ENCODE measurements at places on chromosomes 2 and 18. TPM values are rescaled to one million over a fixed set of nuclear protein-coding genes. Genes with fewer than 3 reads are reported as not detected.

DNA sequence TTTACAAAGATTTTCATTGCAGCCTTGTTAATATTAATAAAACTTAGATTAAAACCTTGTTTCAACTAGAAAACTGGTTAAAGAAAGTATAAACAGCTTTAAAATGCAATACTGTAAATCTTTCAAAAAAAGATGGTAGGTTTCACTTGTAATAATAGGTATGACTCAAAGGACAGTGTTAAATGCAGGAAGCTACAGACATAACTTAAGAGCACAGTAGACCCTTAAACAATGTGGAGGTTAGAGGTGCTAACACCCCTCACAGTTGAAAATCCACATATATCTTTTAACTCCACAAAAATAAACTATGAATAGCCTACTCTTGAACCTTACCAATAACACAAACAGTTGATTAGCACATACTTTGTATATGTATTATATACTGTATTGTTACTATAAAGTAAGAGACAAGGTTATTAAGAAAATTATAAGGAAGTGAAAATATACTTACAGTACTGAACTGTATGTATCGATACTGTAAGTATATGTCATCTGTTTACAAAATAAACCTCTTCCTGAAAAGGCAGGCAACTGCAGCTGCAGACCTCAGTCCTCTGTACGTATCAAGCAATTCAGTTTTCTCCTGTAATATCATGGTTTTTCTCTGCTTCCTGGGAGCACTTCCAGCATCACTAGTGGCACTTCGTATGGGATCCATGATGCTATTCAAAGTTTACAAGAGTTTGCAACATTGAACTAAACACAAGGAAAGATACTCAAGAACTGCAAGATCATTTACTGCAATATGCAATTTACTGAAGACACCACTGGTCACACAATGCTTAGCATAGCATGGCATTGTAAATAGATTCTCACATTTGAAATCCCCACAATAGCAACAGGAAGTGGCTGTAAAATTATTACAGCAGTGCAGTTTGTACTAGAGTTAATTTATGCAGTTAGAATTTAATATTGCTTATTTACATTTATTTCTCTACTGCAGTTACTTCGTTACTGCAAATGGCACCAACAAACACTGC, 610.5 kb upstream of the LRRTM4 start:
- H3K4me1 ChIP-seq, result no peaks in the 10 kb centered on the region
- no peaks in the 10 kb centered on the region for H3K27me3 ChIP-seq
- H3K36me3 ChIP-seq, result no peaks in the 10 kb centered on the region
- no peak overlapping the region for H3K4me3 ChIP-seq

DNA sequence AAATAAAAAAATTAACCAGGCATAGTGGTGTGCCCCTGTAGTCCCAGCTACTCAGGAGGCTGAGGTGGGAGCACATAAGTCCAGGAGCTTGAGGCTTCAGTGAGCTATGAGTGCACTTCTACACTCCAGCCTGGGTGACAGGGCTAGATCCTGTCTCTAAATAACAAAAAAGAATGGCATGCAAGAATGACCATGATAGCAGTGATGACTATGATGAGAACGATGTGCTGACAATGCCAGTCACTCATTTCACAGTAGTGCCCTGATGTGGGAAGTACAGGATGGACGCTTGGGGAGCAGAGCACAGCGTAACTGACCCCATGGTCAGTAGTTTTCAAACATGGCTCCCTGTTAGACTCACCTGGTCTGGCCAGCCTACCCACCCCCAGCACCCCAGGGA, 139.1 kb downstream of the VAPA start:
- DNase-seq, result no peak
- H3K27ac ChIP-seq, result no peak overlapping the region
- no peaks in the 10 kb centered on the region for H3K4me1 ChIP-seq
- H3K4me3 ChIP-seq, result no peak overlapping the region

- no peaks in the 10 kb centered on the region for H3K36me3 ChIP-seq
- H3K4me1 ChIP-seq, result no peaks in the 10 kb centered on the region
- no peaks in the 10 kb centered on the region for H3K27me3 ChIP-seq
- H3K27ac ChIP-seq, result no peak overlapping the region
Measured at GRCh38 chr2:222087998-222088397, 210.8 kb downstream of the PAX3 start.

GRCh38 chr2:29114586-29114945, 649 bp upstream of the CLIP4 start:
- peaks cover 4% of the 10 kb centered on the region for H3K27me3 ChIP-seq
- H3K4me3 ChIP-seq, result peak overlapping the region; percentile 78
- peaks cover 52% of the 10 kb centered on the region for H3K4me1 ChIP-seq
- H3K36me3 ChIP-seq, result peaks cover 11% of the 10 kb centered on the region
- peak overlapping the region; percentile 89 for H3K27ac ChIP-seq

DNA sequence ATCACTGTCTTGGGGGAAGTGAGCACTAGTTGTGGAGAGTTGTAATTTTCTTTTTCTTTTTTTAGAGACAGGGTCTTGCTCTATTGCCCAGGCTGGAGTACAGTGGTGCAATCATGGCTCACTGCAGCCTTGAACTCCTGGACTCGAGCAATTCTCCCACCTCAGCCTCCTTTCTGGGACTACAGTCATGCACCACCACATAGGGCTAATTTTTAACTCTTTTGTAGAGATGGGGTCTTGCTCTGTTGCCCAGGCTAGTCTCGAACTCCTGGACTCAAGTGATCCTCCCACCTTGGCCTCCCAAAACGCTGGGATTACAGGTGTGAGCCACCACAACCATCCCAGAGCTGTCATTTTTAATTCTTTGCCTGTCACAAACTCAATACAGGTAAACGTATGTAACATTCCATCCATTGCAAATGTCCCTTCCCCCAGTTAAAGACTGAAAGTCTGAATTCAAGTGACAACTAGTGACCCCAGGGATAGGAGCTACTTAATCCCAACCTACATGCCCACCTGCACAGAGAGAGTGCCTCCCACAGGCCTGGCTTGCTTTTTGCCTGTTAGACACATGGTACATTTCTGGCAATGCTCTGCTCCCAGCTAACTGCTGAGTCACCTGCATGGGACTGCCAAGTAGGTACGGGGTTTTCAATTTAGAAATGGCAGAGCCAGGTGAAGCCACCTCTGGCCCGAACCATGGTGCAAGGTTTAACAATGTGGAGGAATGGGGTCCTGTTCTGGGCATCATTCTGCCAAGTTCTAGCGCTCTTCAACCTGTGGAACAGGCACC, 60.6 kb downstream of the CYB5A start:
- no peak overlapping the region for H3K4me3 ChIP-seq
- no peaks in the 10 kb centered on the region for H3K27me3 ChIP-seq
- H3K4me1 ChIP-seq, result no peaks in the 10 kb centered on the region

DNA sequence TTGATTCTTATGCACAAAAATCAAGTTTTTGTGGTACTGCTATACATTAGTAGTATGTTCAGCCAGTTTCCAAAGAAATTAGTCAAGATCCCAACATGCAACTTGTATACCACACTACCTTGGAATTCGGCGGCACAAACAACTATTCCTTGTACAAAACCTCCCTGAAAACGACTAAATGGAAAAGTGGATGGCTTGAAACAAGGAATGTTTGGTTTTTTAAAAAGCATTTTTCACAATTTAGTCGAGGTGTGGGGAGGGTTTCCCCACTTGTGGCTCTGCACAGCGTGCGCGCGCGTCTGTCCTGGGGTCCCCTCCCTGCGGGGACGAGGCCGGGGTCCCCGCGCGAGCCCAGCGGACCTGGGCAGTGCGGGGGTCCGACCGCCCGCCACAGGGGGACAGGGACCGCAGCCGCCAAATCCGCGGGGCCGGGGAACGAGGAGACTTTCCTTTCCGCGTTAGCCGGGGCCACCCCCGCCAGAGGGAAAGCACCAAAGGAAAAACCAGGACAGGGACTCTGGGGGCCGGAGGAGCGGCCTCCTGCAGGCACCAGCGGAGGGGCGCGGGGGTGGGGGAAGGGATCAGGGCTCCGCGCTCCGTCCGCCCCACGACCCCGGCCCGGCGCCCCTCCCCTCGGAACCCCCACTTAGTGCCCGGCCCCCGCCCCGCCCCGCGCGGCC, 534 bp upstream of the SOCS6 start:
- H3K27ac ChIP-seq, result no peak overlapping the region
- no peaks in the 10 kb centered on the region for H3K36me3 ChIP-seq
- H3K4me3 ChIP-seq, result no peak overlapping the region
- DNase-seq, result no peak
- H3K27me3 ChIP-seq, result peaks cover 56% of the 10 kb centered on the region

GRCh38 chr2:204317640-204318039, 227.6 kb upstream of the PARD3B start:
- H3K27me3 ChIP-seq, result peaks cover 30% of the 10 kb centered on the region
- no peak overlapping the region for H3K4me3 ChIP-seq
- H3K36me3 ChIP-seq, result no peaks in the 10 kb centered on the region
- H3K27ac ChIP-seq, result no peak overlapping the region
- no peak for DNase-seq

DNA sequence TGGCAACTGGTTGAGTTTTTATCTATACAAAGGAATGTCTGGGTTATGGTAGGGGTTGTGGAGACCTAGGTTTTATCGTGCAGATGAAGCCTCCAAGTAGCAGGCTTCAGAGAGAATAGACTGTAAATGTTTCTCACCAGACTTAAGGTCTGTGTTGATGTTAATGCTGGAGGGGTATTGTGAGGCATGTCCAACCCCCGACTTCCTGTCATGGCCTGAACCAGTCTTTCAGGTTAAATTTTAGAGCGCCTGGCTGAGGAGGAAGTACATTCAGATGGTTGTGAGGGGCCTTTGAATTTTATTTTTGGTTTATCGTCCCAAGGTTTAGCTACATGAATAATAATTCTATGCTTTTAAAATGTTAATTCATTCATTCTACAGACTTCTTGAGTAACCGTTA, 435.1 kb downstream of the DLGAP1 start:
- peaks cover 4% of the 10 kb centered on the region for H3K4me1 ChIP-seq
- H3K36me3 ChIP-seq, result no peaks in the 10 kb centered on the region
- no peak for DNase-seq
- no peak overlapping the region for H3K4me3 ChIP-seq
- H3K27ac ChIP-seq, result no peak overlapping the region

DNA sequence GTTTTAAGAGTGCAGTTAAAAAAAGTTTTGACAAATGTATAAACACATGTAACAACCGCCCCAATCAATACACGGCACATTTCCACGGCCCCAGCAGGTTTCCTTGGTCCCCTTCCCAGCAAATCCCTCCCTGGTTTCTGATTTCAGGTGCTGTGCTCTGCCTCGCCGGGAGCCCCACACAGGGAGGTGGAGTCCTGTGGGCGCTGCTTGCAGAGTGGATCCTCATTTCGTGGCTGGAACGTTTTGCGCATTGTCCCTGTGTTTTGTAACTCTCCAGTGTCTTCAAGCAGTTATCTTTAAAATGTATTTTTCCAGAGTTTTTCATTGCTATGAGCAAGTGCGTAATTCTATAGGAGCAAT, 124.8 kb downstream of the GALR1 start:
- no peak overlapping the region for H3K27ac ChIP-seq
- H3K4me1 ChIP-seq, result no peaks in the 10 kb centered on the region

DNA sequence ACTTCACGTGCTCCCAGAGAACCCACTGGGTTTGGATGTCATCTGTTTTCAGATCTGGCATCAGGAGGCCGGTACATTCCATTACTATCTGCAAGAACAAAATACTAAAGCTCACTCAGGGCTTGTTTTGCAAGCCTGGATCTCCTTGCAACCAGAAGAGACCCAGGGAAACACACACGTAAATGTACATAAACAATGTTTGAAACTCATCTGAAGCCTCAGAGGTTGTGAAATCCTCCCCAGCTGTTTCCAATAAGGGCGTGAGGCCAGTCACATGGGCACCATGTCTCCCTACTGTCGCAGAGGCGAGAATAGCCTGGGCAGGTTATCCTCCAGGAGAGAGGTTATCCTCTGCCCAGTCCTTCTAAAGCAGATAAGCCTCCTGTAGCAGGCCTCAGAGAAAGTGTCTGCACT, 186.9 kb downstream of the GFPT1 start:
- H3K27me3 ChIP-seq, result peaks cover 27% of the 10 kb centered on the region
- H3K27ac ChIP-seq, result no peak overlapping the region
- no peak for DNase-seq
- H3K4me3 ChIP-seq, result no peak overlapping the region
- H3K36me3 ChIP-seq, result no peaks in the 10 kb centered on the region
- H3K4me1 ChIP-seq, result no peaks in the 10 kb centered on the region

DNA sequence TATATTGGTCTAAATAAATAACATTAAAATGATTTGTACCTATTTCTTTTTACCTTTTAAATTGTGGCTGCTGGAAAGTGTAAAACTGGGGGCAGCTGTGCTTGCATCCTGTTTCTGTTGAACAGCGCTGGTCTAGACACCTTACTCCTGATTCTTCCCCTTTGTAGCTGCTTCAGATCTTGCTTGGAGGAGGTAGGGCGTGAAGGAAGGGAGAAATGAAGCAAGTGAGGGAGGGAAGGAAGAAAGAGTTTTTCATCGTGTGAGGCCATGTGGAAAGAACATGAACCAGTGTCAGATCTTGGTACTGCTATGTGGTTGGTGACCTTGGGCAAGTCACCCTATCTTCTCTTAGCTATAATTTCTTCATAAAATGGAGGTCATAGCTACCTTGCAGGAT, 89.0 kb upstream of the SEC11C start:
- H3K27ac ChIP-seq, result no peak overlapping the region
- peaks cover 10% of the 10 kb centered on the region for H3K27me3 ChIP-seq
- DNase-seq, result no peak
- no peaks in the 10 kb centered on the region for H3K4me1 ChIP-seq
- H3K36me3 ChIP-seq, result no peaks in the 10 kb centered on the region

DNA sequence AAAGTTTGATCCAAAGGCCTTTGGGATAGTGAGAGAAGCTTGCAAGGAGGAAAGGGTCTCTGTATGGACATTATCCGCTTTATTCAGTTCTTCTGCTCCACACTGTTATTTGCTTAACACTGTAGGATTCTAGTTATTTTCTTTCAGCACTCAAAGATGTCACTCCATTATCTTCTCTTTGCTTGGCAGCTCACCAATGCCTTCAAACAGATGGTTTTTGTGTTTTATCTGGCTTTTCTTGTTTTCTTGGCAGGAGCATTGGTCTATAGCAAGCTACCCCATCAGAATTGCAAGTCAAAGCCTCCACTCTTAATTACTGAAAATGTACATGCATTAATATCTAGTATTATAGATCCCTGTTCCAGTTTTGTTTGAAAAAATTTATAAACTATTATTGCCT, 138.8 kb downstream of the EVA1A start:
- H3K27ac ChIP-seq, result no peak overlapping the region
- no peak for DNase-seq
- no peak overlapping the region for H3K4me3 ChIP-seq
- H3K36me3 ChIP-seq, result no peaks in the 10 kb centered on the region
- peaks cover 13% of the 10 kb centered on the region for H3K27me3 ChIP-seq

- no peak overlapping the region for H3K27ac ChIP-seq
- H3K4me3 ChIP-seq, result no peak overlapping the region
- DNase-seq, result no peak
- H3K27me3 ChIP-seq, result no peaks in the 10 kb centered on the region
- H3K4me1 ChIP-seq, result peaks cover 31% of the 10 kb centered on the region
Measured at GRCh38 chr2:171889333-171889732, 4.7 kb downstream of the SLC25A12 start.

The GCG gene
- total RNA-seq, result not detected

The MALL gene
- not detected for total RNA-seq

The KYNU gene
- total RNA-seq, result not detected
